HCT116 (cell line): ENCODE measurements at places on chromosomes 5 and 9.

- no peak for DNase-seq
These were observed 40.7 kb downstream of the STXBP1 start for GRCh38 chr9:127652733-127653132.

- DNase-seq: no peak
These were observed 251.5 kb downstream of the KCTD16 start for GRCh38 chr5:144422018-144422727.

DNA sequence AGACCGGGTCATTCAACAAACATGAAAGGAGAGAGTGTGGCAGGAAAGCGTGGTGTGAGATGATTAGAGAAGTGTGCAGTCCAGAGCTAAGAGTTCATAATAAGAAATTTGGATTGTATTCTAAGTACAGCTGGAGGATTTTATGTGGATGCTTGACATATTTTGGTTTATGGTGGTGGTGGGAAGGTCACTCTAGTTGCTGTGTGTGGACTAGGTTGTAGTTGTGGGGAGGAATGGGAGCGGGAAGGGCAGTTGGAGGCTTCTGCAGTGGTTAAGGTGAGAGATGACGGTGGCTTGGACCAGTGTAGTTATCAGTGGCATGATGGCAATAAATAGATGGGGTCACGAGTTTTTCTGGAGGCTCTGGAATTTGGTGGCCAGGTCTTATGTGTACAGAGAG, 45.7 kb upstream of the GPR151 start:
- no peak for DNase-seq

- DNase-seq: peak; percentile 18
These were observed 296.6 kb upstream of the RASA1 start for GRCh38 chr5:86971034-86971571.

GRCh38 chr9:73446306-73446705, 294.6 kb downstream of the ANXA1 start:
- no peak for DNase-seq

DNA sequence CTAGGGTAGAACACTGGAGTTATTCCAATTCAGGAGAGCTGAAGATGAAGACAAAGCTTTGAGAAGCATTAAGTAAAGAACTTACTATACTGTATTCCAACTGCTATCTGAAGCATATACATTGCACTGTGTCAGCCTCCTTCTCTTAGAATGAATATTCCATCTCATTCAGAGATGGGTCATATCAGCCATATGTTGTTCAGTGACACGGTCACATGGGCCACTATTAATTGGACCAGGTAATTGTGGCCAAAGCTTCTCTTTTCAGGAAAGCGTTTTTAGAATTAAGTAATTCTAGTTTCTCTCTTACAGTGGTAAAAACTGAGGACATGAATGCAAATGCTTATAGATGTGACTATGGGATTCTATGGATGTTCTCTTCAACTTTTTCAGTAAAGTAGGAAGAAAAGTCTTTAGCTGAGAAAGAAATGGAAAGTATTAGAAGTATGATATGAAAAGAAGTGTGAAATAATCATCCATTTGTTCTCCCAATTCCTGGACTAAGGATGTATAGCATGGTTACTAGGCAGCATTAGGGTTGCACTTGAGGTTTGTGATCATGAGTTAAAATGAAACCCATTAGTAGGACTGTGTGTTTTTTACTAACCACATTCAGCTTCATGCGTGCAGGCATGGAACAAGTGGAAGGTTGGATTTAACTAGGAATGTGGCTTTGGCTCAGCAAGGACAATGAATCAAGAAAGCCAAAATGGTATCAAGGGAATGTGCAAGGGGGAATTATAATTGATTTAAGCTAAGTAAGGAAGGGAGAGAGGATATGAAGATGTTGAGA, 40.9 kb downstream of the CETN3 start:
- DNase-seq: no peak

GRCh38 chr5:2761921-2762488, 10.5 kb upstream of the IRX2 start:
- DNase-seq: no peak

DNA sequence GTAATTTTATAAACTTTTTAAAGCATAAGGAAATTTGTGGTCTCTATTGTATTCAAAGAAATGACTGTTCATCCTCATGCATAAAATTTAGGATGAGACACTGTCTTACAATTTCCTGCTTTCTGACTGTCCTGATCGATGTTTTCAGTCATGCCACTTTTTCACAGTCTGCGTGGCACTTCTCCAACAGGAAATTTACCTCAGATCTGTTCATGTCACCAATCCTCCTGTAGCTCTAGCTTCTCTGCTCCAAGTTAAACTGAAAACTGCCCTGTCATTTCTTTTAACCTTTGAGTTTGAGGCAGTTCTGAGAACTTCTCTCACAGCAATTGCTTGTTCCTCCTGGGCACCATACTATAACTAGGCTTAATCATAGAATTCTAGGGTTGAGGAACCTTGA, 455.1 kb downstream of the EFNA5 start:
- no peak for DNase-seq

- peak; percentile 83 for DNase-seq
These were observed 29.8 kb upstream of the ALDOB start for GRCh38 chr9:101465326-101465915.

- no peak for DNase-seq
These were observed 144.3 kb downstream of the HSD17B3 start for GRCh38 chr9:96157675-96158074.

DNA sequence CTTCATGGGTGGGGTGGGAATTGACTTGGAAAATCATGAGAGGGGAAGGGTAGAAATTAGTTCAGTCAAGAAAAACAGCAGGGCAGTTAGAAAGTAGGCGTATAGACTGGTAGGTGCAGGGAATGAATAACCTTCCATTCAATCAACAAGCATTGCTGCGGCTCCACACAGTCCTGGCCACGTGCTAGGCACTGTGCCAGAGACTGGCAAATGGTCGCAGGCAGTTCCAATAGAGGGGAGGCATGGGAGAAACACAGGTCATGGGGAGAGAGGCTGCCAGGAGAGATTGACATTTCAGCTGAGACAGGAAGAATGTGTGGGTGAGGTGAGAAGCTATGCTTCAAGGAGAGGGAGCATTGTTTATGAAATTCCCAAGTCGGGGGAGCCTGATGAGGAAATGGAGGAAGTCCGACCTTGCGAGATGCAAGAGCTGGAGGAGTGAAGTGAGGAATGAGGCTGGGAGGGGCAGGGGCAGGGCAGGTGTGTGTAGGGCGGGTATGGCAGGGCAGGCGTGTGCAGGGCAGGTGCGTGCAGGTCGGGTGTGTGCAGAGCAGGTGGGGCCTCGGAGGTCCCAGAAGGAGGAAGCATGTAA, 54.4 kb upstream of the PPARGC1B start:
- no peak for DNase-seq

DNA sequence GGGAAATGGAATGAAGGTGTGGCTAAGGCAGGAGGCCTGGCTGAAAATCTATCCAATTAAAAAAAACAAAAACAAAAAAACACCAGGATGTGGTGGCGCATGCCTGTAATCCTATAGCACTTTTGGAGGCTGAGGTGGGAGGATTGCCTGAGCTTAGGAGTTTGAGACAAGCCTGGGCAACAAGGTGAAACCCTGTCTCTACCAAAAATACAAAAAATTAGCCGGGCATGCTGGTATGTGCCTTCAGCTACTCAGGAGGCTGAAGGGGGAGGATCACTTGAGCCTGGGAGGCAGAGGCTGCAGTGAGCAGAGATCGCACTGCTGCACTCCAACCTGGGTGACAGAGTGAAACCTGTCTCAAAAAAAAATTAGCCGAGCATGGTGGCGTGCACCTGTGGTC, 21.1 kb downstream of the GRHPR start:
- no peak for DNase-seq

DNA sequence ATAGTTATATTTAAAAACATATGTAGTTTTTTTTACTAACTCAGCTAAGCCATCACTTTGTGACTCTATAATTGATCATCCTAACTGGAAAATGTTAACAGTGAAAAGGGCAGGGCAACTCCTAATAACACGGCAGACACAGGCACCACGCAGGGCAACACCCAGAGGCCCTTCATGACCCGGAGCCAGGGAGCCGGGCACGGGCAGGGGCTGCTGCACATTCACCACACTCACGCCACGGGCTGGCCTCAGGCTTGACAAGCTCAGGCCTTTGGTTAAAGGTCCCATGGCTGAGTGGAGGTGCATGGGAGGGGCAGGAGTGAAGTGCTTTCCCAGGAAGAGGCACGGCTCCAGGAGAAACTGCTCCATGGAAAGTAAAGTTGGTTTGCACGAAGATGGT, 53.0 kb upstream of the FAM120A start:
- DNase-seq: no peak

DNA sequence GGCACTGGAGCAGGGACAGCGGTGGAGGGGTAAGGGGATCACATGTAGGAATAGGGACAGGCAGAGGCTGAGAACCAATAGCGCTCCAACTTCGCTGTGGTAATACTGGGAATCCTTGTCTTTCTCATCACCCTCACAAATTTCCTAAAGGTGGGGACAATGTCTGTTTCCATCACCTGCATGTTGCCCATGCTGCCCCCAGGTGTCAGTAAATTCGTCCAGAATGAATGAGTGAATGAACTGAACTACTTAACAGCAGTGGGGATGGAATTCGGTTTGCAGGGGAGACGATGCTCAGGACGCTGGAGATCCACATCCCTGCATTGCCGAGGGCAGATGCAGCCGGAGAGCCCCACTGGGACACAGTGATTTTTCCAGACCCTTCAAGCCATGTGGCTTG, 129.9 kb downstream of the PDZD2 start:
- DNase-seq: no peak
